NCI-H446 treated with DMSO at 0.1 percent for 48 hours (cell line): ENCODE measurements at places on chromosomes 4 and X.
A peak's percentile ranks its signal among the peaks of the same experiment; 100 is the strongest.

DNA sequence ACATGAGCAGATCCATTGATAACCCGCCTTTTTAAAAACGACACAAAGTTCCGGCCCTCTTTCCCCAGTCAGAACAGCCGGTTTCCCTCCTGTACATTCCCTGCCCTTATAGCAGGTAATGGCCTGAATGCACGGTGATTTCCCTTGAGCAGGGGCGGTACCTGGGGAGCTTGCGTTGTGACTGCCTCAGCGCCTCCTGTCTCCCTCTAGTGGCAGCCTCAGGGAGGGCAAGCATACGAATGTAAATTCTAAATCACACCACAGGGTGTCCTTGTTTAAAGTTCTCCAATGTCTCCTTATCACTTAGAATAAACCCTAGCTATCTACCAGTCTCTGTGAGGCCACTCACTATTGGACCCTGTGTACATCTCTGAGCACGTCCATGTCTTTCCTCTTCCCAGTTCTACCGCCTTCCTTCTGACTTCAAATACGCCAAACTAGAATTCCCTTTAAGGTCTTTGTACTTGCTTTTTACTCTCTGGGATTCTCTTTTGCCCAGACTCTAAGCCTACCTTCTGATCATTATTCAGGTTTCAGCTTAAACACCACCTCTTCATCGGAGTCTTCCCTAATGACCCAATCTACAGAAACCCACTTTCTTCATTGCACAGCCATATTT is 18.4 kb upstream of the LDB2 start:
- DNase-seq, result no peak

DNA sequence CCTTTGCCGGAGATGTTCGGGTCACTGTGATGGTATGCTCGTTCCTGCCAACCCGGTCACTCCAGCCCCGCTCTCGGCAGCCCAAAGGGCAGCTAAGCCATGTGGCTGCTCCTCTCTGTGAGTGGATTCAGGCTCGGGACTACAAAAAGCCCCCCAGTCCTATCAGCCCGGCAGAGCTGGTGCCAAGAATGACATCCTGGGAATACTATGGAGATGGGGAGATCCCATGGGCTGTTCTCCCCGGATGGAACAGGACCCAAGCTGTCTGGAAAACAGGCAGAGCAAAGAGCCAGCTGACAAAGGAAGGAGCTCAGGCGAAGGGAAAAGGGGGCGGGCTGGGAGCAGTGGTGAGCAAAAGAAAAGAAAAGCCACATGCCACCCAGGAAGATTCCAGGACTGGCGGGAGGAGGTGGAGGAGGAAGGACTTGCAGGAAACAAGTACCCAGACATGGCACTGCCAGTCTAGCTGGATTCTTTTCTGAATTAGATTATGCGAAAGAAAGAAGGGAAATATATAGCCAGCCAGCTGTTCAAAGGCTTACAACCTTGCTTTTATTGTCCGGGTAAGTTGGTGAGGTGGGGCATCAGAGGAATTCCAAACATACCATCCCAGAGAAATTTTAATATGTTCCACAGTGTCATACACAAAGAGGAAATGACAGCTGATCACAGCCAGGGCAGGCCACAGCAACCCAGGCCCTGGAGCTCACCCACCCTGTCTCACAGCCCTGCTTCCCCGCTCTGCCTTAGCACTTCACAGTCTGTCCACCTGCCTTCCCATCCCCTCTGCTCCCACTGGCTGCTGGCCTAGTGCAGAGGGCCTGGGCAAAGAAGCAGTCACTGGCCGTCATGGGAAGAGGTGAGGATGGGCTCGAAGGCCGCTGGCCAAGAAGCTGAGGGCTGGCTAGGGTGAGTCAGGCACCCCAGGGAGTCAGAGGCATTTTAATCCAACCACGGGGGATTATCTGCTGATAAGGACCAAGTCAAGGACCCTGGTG is 3.4 kb downstream of the NDP start:
- DNase-seq, result peak; percentile 46

DNA sequence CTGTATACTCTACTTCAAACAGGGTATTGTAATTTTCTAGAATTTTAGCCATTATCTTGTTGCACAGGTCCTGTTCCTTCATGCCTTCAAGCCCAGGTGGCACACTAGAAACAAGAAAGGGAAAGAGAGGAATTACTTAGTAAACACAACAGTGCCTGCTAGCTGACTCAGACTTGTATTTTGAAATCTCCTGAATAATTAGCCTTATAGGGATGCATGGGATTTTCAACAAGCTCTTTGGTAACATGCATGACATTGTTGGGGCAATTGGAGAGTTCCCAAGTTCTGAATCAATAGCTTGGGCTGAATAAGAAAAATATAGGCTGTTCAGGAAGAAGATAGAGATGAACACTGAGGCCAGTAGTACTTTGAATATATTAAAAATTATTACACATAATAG is 118.8 kb downstream of the FAM13A start:
- no peak for DNase-seq

DNA sequence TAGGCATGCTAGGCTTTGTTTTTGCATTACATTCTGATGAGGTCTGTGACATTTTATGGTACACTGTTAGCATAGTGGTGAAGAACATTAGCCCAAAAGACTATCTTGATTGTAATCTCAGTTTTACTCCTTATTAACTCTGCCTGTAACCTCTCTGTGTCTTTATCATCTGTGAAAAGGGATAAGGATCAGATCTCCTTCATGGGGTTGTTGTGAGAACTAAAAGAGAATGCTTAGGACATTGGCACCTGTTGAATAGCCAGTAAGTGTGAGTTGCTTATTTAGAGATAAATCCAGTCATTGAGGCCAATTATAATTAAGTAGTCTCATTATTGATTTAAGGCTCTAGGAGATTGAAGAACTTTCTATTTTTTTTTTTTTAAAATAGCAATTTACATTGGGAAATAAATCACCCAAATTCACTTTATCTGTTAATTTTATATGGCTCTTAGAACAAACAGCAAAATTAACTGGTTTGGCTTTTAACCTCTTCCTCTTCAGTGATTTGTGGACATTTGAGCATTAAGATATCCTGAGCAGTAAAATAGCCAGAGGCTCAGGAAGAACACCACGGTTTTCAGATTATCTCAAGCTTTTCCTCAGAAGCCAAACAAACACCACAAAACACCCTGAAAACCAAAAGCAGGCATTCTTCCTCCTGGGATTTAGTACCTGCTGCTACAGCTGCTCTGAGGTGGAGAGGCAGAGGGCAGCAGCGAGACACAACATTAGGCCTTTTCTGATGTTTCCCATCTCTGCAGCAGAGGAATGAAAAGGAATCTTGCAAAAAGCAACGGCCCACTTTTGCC is 192.9 kb downstream of the ARHGAP10 start:
- DNase-seq, result no peak

DNA sequence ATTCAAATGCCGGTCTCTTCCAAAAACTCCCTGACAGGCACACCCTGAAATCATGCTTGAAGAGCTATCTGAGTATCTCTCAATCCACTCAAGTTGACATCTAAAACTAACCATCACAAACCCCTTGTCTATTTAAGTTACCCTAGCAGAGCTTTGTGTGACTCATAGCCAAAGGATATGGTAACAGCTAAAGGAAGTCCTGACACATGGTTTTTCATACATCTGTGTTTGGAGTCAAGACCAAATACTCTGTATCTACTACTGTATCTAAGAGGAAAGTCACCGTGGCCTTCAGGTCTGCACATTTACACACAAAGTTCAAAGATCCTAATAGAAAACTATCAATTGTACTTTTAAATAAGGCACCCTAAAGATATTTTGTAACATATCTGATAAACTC is 239.6 kb upstream of the VCX start:
- no peak for DNase-seq

GRCh38 chr4:57148177-57148576 is 38.0 kb upstream of the IGFBP7 start:
- DNase-seq, result no peak

DNA sequence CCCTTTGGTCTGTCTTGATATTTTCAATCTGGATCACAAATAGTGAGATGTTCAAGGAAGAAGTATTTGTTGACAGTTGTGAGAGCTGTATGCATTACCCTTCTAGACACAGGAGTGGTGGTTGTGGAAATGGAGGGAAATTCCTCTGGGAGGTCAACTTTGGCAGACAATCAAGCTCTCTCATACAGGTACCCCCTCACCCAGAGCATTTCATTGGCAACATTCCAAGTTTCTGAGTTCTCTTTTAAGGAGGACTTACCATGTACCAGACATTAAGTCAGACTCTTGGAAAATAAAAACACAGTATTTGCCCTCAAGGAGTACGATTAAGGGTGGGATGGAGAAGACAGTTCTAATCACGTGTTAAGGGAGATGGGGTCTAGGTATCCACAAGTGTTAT is 45.3 kb downstream of the KLHL15 start:
- DNase-seq, result no peak

- DNase-seq, result no peak
These were observed 104.7 kb downstream of the PRRG1 start for GRCh38 chrX:37453821-37454220.

DNA sequence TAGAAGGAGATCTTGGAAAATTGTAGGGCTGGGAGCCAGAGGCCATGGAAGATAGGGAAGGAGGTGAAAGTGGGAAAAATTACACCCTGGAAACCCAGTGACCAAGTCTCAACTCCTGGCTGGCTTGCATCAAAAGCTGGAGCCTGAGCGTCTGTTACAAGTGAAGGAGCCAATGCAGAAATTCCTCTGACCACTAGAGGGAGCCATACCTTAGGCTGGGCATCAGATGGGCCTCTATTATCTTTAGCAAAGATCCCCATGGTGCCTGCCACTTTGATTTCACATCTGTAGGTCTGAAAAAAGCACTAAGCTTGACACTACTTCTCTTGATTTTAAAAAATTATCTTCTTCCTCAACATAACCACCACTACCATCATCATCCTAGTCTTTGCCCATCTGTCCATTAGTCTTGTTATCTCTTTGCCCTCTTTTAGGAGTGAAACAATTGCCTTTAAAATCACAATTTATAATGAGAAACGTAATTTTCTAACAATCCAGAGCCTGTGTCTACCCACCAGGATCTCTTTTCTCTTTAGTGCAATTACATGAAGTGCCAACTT is 62.9 kb downstream of the ANAPC4 start:
- DNase-seq, result peak; percentile 16

GRCh38 chr4:54230484-54231418 is 1.7 kb downstream of the PDGFRA start:
- DNase-seq, result no peak

- DNase-seq, result no peak
These were observed 3.4 kb upstream of the ARR3 start for GRCh38 chrX:70264784-70265183.

- DNase-seq, result no peak
These were observed 17.4 kb upstream of the PACRGL start for GRCh38 chr4:20682853-20683252.

- DNase-seq, result peak; percentile 39
These were observed 11.2 kb upstream of the PDGFRA start for GRCh38 chr4:54217642-54218495.

GRCh38 chr4:76194325-76194724 is 19.3 kb downstream of the SCARB2 start:
- DNase-seq, result no peak

GRCh38 chr4:27720010-27720766 is 859.5 kb downstream of the STIM2 start:
- no peak for DNase-seq

DNA sequence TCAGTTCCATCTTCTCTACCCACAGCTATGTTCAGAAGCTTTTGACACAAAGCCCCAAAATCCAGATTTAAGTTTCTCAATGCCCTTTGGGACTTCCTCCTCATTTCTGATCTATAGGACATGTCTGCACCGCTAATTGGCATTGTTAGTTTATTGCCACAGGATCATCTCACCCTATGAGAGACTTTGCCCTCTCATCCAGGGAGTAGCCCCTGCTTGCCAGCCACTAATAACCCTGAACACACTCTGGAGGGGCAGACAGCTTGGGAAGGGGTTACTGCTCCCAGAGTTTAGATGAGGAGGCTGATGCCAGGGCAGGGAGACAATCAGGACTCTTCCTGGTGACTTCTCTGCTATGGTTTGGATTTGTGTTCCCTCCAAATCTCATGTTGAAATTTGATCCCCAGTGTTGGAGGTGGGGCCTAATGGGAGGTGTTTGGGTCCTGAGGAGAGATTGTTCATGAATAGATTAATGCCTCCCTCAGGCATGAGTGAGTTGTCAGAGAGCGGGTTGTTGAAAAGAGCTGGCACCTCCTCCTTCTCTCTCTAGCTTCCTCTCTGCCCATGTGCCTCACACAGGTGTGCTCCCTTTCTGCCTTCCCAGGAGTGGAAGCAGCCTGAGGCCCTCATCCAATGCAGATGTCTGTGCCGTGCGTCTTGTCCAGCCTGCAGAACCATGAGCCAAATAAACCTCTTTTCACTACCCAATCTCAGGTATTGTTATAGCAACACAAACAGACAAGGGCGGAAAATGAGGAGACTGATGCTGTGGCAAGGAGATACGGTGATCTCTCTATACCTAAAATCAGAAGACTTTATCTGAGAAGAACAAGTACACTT is 3.6 kb upstream of the SCARB2 start:
- DNase-seq, result no peak

- no peak for DNase-seq
These were observed 90.4 kb upstream of the RASGEF1B start for GRCh38 chr4:81562093-81562492.

DNA sequence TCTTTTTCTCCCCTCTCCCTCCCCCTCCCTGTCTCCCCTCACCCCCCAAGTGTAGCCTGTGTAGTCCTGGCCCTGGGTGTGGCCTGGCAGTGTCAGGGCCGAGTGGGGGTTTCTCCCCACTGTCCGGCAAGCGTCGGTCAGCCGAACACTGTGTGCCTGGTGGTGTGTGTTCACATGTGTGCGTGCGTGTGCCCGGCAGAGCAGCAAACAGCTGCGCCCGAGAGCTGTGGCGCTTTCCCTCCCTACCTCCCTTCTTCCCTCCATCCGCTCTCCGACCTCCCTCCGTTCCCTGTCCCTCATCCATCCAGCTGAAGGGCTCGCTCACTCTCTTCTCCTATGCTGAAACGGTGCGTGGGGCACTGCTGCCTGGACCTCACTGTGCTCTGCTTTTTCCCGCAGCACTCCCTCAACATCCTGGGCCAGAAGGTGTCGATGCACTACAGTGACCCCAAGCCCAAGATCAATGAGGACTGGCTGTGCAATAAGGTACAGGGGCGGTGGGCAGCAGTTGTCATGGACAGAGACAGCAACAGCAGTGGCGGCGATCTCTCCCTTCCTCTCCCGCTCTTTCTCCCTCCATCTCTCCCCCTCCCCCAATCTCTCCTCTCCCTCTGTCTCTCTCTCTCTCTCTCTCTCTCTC is 17.4 kb upstream of the UBA1 start:
- no peak for DNase-seq

DNA sequence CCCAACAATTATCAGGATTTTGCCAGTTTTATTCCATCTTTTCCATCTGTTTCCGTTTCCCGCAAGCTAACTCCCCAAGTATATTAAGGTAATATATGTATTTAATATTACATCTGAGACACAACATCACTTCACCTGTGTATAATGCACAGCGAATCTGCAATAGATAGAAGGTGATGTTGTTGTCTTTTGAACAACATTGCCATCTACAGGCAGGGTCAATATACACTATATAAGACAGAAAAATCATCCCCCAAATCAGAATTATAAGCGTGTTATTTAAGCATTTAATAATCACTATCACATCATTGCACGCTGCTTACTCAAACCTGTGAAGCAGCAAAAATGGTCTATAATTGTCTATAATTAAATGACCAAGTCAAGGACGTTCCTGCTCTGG is 1115.5 kb downstream of the NLGN4X start:
- DNase-seq, result no peak
